ENCODE measurements at places on chromosomes 13 and 19.
A peak's percentile ranks its signal among the peaks of the same experiment; 100 is the strongest.

- DNase-seq = no peak
Measured at GRCh38 chr19:39131255-39131755, 5.7 kb downstream of the PAK4 start.

DNA sequence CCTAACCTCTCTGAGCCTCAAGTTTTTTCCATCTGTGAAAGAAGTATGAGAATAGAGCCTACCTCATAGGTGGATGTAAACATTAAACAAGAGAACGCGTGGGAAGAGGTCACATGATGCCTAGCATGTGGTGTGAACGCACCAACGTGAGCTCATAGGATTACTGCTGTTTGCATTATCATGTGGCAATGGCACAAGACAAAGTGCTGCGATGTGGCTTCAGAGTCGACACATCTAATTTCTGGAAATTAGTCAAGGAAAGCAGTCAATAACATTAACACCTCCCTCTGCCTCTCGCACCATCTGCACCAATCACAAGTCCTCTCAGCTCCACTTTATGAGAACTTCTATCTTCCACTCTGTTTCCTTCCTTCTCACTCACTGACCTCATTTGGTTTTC lies 489.7 kb downstream of the COG6 start:
- DNase-seq = no peak

- no peak for DNase-seq
Measured at GRCh38 chr13:40931719-40932118, 87.4 kb downstream of the ELF1 start.

GRCh38 chr19:31804668-31805067 lies 455.4 kb upstream of the TSHZ3 start:
- no peak for DNase-seq

DNA sequence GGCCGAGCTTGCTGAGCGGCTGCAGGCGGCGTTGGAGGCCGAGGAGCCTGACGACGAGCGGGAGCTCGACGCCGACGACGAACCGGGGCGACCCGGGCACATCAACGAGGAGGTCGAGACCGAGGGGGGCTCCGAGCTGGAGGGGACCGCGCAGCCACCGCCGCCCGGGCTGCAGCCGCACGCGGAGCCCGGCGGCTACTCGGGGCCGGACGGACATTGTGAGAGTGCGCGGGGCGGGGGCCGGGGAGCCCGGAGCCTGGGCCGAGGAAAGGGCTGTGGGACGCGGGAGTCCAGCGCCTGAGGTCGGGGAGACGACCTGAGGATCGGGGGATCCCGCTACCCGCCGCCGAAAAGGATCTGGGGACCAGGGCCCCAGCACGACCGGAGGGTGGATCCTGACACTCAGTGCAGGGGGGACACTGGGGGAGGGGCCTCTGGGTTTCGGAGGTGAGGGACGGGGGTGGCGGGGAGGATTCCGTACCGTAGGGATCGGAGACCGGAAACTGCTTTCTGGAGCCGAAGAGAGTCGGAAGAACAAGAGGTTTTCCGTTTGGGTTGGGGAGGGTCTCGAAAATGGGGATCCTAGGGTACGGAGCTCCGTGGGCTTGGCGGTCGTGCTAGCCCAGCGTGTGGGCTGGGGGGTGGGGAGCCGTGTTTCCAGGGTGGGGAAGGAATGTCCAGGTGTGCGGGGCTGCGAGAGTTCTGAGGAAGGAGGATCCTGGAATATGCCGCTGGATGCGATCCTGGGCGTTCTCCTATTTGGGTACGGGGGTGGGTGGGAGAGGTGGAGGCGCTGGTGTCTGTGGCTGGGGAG lies 616 bp downstream of the HNRNPUL1 start:
- no peak for DNase-seq

- no peak for DNase-seq
Measured at GRCh38 chr19:55406091-55406825, 1.3 kb downstream of the UBE2S start.

- no peak for DNase-seq
Measured at GRCh38 chr13:48110132-48110868, 15.4 kb upstream of the MED4 start.

- no peak for DNase-seq
Measured at GRCh38 chr13:33208290-33209220, 77.0 kb downstream of the STARD13 start.

DNA sequence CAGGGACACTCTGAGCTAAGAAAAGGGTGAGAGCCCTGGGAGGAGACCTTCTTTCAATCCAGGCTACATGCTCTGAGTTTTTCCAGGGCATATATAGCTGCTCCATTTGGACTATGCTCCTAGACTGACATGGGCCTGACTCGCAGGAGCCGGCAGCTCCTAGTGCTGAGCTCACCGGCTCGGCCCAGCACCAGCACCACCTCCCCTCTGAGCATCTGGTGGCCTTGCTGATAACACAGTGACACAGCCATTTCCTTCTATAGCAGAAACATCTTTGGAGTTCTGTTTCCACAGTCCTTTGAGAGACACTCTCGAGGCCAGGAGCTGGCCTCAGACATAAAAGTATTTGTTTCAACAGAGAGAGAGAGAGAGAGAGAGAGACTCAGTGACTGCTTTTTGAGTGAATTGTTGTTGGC lies 184.9 kb downstream of the TM9SF2 start:
- peak; percentile 58 for DNase-seq

GRCh38 chr19:19459707-19460251 lies 54.3 kb downstream of the GATAD2A start:
- no peak for DNase-seq

DNA sequence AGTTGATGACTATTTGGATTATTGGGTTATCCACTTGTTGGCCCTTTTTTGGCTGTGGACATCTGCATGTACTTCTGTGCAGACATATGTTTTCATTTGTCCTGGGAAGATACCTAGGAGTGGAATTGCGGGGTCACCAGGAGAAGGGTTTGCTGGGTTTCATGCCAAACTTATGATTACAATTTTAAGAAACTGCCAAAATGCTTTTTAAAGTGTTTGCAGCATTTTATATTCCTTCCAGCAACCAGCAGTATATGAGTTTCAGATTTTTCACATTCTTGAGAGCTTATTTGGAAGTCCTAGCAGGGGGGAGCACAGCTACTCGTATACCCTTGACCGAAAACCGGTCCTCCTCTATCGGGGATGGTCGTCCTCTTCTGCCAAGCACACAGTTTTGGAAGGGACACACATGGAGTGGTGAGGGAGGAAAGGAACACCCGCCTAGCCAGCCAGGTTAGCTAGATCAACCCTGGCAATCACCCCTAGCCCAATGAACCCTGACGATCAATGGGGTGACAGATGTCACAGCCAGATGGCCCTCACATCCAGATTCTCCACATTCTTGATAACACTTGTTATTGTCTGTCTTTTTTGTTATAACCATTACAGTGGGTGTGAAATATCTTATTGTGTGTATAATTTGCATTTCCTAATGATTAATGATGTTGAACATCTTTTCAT lies 26.7 kb upstream of the RNF113B start:
- no peak for DNase-seq

GRCh38 chr13:106350208-106350607 lies 185.3 kb downstream of the EFNB2 start:
- DNase-seq = no peak

DNA sequence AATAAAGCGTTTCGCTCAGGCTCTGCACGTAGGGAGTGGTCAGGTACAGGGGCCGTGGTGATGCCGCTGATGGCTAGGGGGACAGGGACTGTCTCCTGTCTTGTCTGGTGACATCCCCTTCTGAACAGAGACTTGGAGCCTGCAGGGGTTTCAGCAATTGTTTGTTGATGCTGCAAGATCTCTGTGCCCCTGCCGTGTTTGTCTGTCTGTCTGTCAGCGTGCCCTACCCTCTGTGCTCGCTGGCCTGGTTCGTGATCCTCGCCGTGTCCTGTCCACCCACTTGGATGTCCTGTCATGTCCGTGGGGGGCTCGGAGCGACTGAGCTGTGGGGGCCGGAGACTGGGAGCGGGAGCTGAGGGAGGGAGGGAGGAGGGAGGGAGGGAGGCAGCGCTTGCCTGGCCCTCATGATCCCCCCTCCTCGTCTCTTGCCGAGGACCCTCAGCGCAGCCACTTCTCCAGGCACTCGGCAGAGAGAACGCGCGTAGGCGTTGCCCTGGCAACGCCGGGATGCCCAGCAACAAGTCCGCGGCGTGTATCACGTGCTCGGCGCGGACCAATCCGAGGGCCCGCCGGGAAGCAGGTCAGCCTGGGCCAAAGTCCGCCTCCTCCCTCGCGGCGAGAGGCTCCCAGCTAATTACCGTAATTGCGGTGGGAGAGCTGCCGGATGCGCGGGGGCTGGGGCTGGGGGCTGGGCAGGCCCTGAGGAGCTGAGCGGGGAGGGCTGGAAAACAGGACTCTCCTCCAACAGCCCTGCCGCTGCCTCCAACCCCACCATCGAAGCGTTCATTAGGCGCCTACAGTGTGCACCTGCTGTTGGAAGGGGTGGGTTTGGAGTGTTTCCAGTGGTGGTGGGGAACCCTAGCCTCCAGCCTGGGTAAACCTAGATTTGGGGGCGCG lies 31.9 kb upstream of the FEM1A start:
- peak; percentile 96 for DNase-seq

- DNase-seq = no peak
Measured at GRCh38 chr13:93925990-93926389, 553.5 kb downstream of the DCT start.

- peak; percentile 86 for DNase-seq
Measured at GRCh38 chr13:26872525-26873385, 112.2 kb upstream of the GPR12 start.

DNA sequence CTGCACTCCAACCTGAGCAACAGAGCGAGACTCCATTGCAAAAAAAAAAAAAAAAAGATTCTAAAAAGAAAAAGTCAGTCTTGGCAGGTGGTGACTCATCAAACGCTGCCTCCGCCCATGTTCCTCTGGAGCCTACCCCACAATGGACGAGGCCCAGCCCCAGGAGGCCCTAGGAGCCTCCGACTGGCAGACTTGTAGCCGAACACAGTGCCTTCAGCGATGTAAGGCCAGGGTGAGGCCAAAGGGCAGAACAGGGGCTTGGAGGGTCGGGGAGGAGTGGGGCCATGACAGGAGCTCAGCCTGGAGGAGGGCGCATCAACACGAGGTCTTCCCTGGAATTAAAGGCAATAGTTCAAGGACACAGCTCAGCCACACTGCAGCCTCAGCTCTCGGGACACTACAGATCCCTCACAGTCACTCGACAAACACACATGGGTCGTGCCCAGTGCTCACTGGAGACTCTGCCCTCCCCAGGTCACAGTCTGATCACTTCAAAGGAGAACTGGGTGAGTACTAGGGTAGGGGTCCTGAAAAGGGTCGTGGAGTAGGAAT lies 5.1 kb downstream of the USE1 start:
- DNase-seq = no peak

GRCh38 chr19:2167896-2168618 lies 4.3 kb downstream of the DOT1L start:
- peak; percentile 43 for DNase-seq

- peak; percentile 84 for DNase-seq
Measured at GRCh38 chr19:49889687-49890348, 6.9 kb downstream of the IL4I1 start.

GRCh38 chr19:5268801-5269200 lies 71.8 kb downstream of the PTPRS start:
- no peak for DNase-seq

DNA sequence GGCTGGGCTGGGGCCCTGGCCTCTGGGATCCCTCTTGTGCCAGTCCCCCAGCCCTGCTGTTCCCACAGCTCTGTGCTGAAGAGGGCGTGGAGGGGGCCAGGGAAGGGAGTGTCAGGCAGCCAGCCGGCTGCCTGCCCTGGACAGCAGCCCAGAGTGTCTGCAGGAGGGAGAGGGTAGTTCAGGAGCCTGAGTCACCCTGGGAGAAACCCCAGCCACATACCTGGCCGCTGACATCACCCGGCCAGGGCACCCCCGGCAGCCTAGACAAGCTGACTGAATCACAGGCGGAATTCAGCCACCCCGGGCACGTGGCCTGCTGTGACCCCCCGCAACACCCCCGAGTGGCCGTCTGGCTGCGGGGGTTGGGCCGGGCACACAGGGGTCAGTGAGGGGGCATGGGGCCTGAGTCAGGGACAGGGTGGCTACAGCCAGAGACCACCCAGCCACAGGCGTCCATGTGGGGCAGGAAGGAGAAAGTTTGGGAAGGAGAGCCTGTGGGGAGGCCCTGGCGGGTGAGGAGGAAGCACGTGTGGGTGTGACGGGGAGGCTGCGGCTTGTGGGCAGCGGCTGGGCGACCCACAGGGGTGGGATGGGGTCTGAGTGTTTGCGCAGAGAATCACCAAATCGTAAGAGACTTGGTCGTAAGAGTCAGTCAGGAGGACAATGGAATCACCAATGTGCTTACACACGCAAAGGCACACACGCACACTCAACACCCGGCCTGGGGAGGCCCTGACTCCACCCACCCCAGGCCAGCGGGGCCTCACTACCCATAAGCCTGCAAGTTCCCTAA lies 11.9 kb upstream of the FOSB start:
- peak; percentile 77 for DNase-seq

- no peak for DNase-seq
Measured at GRCh38 chr13:50914176-50914700, 4.6 kb downstream of the RNASEH2B start.

DNA sequence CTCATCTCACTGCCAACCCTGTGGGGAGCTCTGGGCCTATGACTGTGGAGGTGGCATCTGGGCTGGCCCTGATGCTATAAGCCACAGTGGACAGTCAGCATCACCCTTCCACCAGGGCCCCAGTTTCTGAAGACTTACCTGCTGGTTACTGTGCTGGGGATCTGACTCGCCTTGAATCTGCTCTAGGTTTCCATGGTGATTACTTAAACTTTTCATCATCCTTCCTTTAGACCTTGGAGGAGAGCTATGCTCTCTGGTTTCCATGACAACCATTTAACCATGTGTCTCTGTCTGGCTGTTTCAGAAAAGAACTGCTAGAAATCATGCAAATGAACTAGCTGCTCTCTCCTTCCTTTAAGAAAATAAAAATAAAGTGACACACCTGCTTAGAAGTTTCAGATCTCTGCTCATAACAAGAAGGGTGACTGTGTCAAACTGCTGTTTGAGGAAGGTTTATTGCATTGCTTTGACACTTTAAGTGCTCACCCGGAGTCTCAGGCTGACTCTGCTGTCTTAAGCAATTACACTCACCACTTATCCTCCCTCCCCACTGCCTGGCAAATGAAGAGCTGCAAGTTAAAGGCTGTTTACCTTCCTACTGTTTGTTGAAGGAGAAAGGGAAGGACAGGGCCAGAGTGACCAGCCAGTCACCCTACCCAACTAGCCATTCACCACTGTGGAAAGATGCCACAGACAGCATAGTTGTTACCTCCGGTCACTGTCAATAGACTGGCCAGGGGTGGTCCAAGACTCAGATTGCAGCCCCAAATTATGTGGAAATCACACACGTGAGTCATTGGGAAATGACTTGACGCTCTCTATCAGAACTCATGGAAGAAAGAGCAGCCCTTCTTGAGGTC lies 87.6 kb downstream of the HSPH1 start:
- no peak for DNase-seq

Data from ecto neural progenitor cell (in vitro differentiated cells).